ENCODE measurements at places on chromosomes 7 and 10.

DNA sequence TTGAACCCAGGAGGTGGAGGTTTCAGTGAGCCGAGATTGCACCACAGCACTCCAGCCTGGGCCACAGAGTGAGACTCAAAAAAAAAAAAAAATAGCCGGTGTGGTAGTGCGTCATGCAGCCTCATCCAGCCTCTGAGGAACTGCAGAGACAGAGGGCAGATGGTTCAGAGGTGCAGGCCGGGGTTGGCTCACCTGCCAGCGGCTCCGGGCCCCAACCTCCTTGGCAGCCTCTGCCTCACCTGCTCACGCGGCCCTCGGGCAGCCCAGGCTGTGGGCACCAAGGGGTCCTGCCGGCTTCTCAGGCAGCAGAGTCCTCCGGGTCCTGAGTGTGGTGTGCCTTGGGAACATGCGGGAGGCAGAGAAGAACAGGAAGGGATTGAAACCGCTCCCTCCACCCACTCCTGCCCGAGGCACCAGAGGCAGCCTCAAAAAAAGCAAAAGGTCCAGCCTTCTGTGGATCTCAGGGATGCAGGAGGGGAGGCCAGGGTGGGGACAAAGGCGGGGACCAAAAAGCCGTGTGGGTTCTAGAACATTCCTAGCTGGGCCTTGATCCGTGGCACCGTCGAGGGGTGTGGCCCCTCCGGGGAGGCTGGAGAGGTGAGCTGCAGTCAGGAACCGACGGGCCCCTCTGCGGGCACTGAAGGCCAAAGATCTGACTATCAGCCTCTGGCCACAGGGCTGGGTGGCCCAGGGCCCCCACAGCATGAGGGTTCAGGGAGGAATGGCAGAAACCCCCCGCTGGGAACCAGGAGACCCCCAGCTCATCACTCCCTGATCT, 55.4 kb upstream of the DNAJB6 start:
- DNase-seq = no peak

- no peak for DNase-seq
Measured at GRCh38 chr7:7517754-7518153, 17.9 kb downstream of the COL28A1 start.

- DNase-seq = peak; percentile 89
Measured at GRCh38 chr10:97888641-97889262, 39.1 kb downstream of the GOLGA7B start.

DNA sequence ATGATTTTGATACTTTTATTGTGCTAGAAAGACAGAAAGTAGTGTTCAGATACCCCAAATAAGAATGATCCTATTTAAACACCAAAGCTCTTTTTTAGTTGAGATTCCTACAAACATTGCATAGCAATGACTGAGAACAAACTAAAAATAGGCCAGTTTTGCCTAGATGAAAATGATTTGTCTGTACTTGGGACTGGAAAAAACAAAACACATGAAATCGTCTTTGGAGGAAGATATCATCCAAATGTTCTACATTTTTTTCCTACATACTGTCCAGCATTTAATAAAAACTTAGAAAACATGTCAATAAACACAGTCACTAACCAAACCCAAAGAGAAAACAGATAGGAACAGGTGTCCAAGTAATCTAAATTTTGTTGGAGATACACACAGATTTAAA, 111.6 kb upstream of the MEOX2 start:
- no peak for DNase-seq

DNA sequence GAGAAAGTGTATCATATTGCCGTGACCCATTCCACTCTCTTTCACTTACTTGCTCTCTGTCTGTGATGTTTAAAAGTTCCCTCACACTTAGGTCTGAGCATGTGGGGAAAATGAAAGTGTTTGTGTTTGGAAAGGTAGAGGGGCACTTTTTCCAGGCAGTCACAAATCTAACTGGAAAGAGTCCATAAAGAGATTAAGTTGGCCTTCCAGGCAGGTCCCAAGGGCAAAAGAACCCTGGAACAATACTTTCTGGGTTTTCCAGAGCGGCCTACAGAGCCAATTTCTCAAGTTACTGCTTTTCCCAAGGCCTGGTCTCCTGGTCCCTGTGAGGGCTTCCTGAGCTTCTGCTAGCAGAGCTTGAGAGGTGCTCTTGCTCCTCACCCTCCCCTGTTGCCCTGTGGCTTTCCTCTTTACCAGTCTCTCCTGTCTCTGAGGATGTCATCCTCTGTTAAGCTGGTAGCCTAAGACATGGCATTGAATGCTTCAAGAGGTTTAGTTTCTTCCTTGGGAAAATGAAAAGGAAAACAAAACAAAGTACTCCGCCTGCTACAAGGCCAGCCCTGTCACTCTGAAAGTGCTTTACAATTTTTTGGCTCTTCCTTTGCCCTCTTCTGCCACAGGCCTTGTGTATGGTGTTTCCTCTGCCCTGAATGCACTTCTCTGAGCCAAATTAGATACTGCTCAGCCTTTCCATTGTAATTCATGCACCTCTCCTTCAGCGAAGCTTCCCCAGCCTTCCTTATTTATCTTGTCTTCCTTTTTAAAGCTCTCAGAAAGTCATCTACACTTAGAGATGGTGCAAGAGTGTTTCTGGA, 20.1 kb downstream of the TES start:
- no peak for DNase-seq

- no peak for DNase-seq
Measured at GRCh38 chr7:16299853-16300252, 121.5 kb downstream of the CRPPA start.

DNA sequence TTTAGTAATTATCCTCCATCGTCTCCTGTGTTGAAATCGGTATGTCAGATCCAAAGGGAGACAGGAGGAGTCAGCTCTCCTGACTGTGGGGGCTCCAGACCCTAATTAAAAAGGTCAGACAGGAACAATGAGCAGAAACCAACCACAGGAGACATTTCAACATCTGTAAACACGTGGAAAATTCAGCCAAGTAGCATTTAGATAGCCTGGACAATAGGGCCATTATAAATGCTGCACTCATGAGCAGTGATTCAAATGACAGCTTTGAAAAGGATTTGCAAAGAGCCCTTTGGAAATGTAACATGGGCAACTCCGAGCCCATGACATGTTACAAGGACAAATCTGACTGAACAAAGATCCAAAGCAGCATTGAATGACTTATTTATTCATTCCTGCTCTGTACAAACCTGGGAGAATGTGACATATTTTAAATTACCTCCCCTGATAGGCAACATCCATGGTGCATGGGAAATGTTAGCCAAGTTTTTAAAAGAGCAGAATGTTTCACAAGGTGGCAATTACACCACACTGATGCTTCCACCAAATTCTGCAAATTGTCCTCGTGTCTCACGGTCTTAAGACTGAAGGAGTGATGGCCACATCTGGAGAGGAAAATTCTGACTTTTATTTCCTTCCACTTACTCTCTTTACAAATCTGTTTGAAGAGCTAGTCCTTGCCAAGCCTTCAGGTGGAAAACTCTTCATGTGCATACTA, 113.3 kb upstream of the KMT2E start:
- no peak for DNase-seq

GRCh38 chr10:21593986-21594385, 60.0 kb downstream of the MLLT10 start:
- DNase-seq = no peak

DNA sequence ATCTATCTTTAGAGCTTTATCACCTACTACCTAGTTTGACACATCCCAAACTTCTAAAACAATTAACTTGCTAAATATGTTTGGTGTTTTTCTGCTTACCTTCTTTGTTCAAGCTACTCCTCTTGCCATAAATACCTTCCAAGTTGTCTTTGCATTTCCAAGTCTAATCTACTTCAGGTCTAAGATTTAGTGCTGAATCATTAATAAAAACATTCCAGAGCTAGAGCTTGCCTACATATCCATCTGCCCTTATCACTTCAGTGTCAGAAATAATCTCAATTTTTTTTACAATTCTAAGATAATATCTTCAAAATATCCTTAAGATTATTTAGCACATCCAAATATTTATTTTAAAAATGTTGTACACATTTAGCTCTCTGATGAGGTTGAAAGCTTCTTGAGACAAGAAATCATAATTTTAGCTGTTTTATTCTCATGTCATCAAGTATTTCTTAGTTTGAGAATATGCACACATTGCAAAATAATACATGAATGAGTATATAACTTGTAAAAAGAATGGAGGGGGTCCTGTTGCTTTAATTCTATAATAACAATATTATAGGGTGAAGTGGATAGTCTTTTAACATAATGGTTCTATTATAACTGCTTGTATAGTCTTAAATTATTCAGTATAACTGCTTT, 466.3 kb downstream of the SEMA3D start:
- no peak for DNase-seq

DNA sequence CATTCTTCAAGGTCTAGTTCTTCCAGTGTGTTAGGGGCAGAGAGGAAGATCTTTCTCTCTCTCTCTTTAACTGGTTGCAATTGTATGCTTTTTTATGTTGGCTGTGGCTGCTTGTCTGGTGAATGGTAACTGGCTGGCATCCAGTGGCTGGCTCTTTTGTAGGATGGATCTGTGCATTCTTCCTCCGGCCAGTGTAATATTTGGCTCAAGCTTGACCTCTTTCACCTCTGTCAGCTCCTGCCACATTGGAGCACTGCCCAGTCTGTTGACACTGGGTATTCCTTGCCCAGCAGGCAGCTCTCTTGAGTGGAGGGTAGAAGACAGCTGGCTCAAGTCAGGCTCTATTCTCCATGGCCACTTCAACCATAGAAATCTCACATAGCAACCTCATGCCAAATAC, 528.3 kb downstream of the PHTF2 start:
- no peak for DNase-seq

GRCh38 chr7:92421676-92422435, 25.4 kb upstream of the GATAD1 start:
- DNase-seq = no peak

- DNase-seq = no peak
Measured at GRCh38 chr7:93148727-93149126, 542 bp upstream of the SAMD9L start.

DNA sequence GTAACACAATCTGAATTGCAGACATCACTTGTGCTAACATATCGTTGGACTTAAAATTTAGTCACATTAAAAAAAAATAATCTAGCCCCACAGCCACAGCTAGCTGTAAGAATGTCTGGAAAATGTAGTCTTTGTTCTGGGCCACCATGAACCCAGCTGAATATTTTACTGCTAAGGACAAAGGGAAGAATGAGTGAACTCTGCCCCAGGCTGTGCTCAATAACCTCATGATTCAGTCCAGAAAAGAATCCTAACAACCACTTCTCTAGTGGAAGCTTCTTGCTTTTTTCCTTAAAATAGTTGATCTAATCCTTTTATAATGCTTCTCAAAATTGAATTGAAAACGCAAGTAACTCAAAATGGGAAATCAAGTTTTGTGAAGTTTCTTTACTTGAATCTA, 25.6 kb upstream of the SOSTDC1 start:
- no peak for DNase-seq

DNA sequence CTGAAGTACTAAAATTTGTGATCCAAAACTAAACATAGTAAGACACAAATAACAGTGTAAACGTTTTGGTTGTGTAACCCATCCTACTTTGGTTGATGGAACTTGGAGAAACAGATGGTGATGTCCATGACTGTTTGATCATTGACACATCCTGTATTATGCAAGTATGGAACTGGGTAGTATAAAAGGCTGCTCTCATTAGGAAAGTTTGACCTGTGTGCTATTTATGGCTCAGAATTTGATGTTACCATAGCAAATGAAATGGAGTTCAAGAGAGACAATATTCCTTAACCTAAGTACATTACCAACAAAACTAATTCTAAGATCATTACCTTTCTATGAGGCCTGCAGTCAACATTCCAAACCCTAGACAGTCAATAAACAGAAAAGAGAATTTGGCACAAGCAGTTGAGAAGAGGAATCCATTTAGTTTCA, 39.9 kb downstream of the DKK1 start:
- no peak for DNase-seq

- no peak for DNase-seq
Measured at GRCh38 chr7:33101906-33102305, 7.3 kb downstream of the RP9 start.

DNA sequence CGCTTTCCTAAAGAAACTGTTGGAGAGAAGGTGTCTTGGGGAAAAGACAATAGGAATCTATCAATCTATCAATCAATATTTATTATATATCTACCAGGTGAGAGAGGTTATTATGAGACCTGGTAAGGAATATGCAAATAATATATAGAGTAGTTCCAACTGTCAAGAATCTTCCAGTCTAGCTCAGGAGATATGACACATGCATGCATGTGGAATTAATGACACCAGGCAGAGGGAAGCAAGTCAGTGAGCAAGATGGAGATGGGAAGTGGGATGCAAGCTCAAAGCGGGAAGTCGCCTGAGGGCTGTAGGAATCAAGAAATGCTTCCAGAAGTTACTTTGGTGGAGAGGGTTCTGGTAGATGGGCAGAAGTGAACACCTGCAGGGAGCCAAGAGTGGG, 187.4 kb upstream of the NRP1 start:
- DNase-seq = no peak

DNA sequence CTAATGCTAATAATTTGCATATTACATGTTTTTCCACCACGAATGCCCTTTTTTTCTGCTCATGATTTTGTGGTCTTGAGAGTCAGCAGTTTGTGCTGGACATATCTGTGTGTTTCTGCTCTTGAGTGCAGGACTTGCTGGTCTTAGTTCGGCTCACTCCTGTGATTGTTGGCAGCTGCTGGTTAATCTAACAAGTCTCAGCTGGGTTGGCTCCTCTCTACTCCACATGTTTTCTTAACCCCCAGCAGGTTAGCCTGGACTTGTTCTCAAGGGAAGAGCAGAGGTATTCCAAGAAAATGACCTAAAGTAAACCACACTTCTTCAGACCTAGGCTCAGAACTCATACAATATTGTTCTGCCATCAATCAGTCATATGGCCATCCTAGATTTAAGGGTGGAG, 1238.9 kb downstream of the XPNPEP1 start:
- DNase-seq = no peak

DNA sequence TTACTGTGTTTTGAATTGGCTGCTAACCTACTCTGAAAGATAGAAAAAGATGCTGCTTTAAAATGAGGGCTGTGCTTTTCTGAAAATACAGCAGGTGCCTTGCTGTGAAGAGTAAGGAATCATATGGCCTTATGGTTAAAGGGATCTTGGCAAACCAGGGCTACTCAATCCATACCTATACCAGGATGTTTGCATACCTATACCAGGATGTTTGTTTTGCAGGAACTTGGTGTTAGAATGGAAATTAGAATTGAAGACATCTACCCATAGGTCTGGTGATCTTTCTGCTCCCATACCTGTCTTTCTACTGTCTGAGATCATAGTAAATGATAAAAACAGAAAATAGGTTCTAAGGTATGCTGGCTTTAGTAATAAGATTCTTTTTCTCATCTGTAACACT, 200.2 kb upstream of the C7orf33 start:
- no peak for DNase-seq

- no peak for DNase-seq
Measured at GRCh38 chr7:33579673-33579960, 325.7 kb upstream of the BMPER start.

- no peak for DNase-seq
Measured at GRCh38 chr7:32163896-32164295, 93.7 kb upstream of the PDE1C start.

DNA sequence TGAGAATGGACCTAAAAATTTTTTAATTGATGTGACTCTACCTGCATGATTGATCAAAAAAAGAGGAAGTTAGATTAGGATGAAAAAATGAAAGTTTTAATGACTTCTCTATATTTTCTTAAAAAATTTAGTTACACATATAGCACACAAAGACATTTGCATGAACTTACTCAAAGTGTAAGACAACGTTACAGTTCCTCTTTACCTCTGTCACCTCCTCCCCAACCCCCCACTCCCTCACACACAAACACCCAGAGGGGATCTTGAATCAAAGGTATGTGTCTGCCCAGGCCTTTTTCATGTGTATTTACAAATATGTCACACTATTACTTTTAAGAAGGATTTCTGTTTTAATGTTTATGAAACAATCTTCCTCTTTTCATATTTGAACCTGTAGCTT, 20.6 kb upstream of the CDCA7L start:
- DNase-seq = no peak
